ENCODE measurements at places on chromosomes 5 and 9.

GRCh38 chr5:39755986-39756385 is 331.2 kb upstream of the DAB2 start:
- no peak for DNase-seq

GRCh38 chr9:132651259-132651658 is 18.5 kb downstream of the DDX31 start:
- DNase-seq, result no peak

DNA sequence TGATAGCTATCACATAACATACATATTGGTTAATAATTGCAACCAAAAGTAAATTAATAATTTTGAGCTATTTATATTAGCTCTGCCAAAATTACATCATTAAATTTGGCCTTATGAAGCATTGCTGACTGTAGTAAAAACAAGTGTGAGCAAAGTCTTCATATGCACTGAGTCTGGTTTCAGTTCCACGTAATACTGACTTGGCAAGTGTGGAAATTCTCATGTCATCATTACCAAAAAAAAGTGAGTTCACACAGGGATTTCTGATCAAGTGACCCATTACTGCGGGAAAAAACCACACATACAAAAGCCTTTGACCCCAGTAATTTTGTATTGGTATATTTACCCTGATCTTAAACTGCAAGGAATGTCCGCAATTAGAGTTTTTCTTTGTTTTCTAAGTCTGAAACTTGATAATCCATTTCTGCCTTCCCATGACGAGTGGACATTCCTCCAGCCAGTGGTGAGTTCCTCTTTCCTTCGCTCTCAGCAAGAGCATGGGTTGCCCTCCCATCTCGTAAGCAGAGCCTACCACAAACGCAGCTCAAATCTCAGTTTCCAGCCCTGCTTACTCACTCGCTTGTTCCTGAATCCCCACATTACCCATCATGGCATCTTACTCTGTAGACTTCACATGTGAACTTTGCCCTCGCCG is 220.2 kb upstream of the DMRT1 start:
- no peak for DNase-seq

DNA sequence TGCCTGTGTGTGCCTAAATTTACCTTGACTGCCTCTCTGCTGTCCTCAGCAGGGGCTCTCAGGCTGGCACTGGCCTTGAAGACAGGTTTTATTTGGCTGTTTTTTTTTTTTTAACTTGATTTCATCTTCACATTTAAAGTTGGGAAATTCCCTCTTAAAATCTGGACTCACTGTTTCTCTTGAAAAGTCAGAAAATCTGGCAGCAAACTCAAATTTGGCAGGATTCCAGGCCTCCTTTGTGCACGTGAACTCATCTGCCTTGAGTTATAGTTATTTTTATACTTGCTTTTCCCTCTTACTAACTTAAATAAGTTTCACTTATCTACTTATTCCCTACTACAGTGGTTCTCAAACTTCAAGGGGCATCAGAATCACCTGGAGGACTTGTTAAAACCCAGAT is 118.4 kb upstream of the MAP3K1 start:
- DNase-seq, result no peak

DNA sequence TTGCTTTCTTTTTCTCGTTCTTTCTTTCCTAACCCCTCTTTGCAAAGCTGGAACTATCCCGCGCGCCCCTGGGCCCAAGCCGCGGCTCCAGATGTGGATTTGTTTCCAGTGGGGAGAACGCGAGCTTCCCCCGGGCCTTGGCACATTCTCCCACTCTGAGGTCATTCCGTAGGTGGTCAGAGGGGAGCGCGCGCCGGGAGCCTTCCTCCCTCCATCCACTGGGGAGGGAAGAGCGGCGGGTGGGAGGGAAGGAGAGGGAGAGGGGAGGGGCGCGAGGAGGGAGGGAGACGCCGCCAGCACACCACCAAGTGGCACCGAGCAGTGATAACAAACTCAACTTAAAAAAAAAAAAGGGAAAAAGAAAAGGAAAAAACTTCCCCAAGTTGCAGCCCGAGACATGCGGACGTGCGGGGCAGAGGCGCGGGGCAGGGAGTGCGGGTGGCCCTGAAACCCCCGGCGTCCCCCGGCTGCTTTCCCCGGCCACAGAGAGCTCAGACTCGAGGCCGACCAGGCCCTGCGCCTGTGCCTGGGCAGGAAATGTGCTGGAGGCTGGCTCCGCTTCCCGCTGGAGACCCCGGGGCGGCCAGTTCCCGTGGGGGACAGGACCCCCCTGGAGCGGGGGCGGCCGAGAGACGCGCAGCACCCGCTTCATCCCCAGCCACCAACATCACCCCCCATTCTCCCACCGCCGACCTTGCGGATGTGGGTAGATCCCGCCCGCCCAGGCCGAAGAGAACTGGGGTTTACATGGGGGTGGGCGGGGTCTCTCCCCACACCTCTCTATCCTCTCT is 3.1 kb downstream of the IER5L start:
- no peak for DNase-seq

DNA sequence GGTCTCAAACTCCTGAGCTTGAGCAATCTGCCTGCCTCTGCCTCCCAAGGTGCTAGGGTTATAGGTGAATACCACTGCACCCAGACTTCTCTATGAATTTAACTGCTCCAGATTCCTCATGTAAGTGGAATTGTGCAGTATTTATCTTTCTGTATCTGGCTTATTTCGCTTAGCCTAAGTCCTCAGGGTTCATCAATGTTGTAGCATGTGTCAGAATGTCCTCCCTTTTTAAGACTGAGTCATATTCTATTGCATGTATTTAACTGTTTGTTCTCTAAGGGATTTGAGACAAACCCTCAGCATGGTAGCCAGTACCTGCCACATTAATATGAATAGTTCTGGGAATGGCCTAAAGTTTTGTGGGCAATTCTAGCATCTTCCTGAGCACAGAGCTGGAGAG is 53.9 kb upstream of the TUT7 start:
- DNase-seq, result no peak

GRCh38 chr9:124934290-124934689 is 6.6 kb downstream of the GOLGA1 start:
- no peak for DNase-seq

- no peak for DNase-seq
Measured at GRCh38 chr9:106941916-106942315, 79.0 kb downstream of the ZNF462 start.

GRCh38 chr5:136811551-136811950 is 446.2 kb upstream of the TRPC7 start:
- no peak for DNase-seq

DNA sequence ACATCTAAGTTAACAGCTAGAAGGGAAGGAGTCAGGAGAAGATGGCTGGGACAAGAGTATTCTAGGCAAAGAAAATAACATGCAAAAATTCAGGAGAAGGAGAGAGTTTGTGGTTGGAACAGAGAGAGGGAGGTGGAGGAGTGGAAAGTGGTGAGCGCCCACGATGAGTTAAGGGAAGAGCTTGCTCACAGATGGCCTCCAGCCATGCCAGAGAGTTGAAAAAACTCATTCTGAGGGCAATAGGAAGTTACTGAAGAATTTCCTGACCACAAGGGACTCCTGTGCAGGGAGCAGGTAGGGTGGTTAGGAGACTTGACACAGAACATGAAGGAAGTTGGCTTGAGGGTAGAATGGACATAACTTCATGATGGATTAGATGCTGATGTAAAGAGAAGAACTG is 159.7 kb downstream of the DOCK2 start:
- DNase-seq, result no peak

- DNase-seq, result no peak
Measured at GRCh38 chr5:155046591-155046990, 33.0 kb downstream of the KIF4B start.

DNA sequence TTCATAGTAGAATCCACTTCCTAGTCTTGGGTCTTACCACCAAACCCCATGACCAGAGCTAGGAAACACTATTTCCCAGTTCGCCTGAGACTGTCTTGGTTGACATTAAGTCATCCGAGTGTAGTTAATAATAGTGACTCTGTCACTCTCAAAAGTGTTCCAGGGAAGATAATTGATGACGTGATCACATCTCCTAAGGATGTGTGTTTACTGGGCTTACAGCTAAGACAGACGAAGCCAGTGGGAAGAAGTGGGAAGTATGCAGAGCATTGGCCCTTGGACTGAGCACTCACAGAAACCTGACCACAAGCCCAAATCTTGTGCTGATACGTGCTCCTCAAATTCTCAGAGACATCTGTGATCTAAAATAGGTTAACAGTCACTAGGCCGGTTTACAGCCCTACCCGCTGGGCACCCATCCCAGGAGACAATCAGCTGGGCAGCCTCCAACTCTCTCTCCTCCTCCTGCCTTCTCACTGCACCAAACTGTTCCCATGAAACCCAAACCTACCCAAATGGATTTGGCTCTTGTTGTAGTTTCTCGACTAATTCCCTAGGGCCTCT is 316.6 kb downstream of the TLE1 start:
- DNase-seq, result no peak

GRCh38 chr5:138274189-138274853 is at the start of gene GFRA3:
Gene GFRA3 (minus strand): TSS chr5:138274621. CDS start chr5:138274424, 197 bp downstream.
- DNase-seq, result no peak

- no peak for DNase-seq
Measured at GRCh38 chr5:148793261-148793660, 33.1 kb upstream of the ADRB2 start.

- no peak for DNase-seq
Measured at GRCh38 chr9:16150938-16151650, 598.3 kb downstream of the CCDC171 start.

GRCh38 chr5:60540856-60541805 is 158.8 kb downstream of the DEPDC1B start:
- DNase-seq, result no peak

DNA sequence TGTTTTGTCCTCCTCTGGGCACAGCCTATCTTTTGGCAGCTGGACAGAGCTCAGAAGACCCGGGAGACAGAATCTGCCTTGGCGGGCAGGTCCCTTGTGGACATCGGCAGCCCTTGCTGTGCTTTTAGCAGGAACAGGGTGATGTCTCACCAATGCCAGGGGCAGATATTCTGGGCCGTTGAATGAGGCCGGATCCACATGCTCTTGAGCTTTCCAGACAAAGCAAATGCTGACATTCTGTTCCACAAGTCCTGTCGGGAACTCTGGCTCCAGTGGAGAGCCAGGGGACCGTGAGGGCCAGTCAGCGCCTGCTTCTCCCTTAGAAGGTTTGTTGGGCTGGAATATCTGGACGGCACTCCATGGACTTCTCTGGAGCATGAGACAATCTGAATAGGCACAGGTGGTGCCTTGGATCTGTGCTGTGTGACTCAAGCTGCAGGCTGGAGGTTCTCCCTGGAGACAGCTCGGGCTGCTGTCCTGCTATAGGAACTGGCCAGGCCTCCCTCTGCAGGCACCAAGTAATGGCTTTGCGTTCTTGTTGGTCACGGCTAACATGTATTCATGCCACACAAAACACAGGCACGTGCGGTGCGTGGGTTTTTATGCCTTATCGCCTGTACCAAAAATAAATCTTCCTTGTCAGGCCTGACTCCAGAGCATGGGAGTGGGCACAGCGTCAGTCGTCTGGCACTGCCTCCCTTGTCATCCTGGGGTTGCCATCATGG is 80.3 kb downstream of the GADD45G start:
- DNase-seq, result no peak

DNA sequence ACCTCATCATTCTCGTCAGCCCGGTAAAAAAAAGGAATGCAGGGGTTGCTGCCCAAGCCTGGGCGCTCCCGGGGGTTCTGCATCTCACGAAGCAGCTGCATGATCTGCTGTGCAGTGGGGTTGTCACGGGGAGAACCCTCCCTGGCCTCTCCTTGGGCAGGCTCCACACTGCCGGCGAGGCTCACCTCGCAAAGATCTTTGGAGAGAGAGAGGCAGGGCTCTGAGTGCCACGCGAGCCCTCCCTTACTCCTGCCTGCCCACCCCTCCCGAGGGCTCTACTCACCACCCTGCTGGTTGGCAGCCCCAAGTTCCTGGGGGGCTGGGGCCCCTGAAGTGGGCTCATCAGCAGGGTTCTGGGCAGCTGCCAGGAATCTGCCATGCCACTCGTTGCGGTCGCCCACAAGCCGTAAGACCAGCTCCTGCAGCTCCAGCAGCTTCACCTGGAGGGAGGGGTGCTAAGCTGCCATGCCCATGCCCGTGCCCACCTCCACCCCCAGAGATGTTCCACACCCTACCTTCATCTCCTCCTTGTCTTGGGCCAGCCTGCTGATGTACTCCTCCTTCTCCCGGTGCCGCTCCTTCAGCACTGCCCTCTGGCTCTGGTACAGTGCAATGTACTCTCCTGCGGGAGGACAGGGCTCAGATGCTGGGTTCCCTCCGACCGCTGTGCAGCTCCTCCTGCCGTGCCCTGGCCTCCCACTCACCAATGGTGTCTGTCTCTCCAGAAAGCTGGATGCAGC is 18.6 kb downstream of the GOLGA2 start:
- DNase-seq, result no peak

GRCh38 chr5:3116366-3116765 is 364.9 kb upstream of the IRX2 start:
- no peak for DNase-seq

- DNase-seq, result no peak
Measured at GRCh38 chr5:19555876-19556275, 432.1 kb downstream of the CDH18 start.

- no peak for DNase-seq
Measured at GRCh38 chr5:27491047-27491446, 452.7 kb upstream of the CDH9 start.

DNA sequence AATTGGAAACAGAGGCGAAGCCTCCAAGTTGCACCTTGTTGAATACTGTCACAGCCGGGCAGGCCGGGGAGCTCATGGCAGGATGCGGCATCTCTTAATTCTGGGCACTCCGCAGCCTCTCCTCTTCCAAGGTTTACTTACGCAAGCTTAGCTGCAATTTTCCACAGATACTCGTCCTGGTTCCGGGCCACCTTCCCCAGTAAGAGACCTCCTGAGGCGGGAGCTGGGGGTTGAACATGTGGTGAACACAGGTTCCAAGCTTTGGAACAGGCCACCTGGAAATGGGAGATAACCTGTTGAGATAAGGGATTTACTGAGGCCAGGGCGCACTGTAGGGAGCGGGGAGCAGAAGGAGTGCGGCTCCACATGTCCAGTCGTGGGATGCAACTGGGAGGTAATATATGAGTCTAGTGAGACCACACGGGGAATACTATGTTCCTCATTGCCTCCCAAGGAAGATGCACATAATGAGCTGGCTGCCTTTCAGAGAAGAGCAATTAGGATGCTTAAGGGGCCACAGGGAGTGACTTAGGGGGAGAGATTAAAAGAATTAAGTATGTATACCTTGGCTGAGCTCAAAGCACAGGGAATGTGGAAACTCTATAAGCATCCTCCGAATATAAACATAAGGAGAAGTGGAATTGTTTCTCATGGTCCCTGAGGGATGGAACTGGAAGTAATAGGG is 335.2 kb downstream of the CWC27 start:
- no peak for DNase-seq

- no peak for DNase-seq
Measured at GRCh38 chr9:80605129-80605528, 1033.4 kb downstream of the TLE4 start.

All from T-helper 1 cell (primary cell).